ENCODE measurements at places on chromosomes 12 and 14.

DNA sequence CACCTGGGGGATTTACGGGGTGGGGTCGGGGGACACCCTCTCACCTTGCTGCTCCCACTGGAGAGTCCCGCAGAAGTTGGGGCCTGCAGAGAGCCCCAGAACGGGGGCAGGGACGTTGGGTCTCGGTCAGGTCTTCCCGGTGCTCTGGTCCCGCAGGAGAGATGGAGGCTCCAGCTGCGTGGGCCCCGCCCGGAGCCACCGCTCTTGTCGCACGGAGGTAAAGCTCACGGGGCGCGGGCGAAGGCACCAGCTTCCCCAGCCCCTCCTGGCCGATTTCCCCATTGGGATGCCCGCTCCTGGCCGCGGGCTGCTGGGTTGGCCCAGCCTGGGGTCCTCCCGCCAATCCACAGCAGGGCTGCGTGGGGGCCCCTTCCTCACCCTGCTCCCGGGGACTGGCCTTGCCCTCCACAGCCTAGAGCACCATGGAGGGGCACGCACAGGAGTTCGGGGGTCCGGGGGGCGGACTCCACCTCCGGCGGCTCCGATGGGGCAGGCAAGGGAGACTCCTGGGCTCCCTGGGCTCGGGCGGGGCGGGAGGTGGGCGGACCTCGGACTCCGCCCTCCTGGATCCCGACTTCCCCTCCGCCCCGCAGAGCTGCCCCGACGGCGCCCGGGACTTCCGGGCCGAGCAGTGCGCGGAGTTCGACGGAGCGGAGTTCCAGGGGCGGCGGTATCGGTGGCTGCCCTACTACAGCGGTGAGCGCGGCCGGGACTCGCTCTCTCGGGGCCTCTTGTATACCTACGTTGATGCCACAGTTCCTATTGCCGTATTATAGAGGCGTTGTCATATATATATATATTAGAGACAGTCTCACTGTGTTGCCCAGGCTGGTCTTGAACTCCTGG is 8.4 kb downstream of the PAPLN start:
- peak; percentile 52 for DNase-seq

DNA sequence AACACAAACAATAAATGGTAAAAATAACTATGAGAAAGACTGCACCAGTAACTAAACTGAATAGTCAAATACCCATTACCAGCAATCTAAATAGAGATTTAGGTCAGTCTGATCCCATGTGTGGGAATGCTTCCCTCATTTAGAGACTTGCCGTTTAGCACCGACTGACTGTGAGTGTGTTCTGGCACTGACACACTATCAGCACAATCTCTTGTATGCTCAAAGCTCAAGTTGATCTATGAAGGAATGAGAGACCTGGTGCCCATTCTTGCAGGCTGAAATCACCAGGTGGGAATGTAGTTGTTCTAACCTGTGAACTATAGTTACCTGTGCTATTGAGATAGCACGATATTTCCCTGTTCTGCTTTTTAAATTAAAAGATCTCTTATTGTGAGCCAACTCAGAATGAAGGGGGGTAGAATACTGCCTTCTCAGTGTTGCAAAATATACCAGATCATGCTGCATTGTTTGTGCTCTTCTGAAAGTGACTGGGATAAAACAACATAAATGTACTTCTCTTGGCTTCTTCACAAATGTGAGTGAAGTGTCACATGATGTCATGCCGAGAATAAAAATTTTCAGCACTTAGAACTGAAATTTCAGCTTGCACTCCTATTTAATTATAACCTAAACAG is 99.6 kb downstream of the LIN7A start:
- DNase-seq: no peak

DNA sequence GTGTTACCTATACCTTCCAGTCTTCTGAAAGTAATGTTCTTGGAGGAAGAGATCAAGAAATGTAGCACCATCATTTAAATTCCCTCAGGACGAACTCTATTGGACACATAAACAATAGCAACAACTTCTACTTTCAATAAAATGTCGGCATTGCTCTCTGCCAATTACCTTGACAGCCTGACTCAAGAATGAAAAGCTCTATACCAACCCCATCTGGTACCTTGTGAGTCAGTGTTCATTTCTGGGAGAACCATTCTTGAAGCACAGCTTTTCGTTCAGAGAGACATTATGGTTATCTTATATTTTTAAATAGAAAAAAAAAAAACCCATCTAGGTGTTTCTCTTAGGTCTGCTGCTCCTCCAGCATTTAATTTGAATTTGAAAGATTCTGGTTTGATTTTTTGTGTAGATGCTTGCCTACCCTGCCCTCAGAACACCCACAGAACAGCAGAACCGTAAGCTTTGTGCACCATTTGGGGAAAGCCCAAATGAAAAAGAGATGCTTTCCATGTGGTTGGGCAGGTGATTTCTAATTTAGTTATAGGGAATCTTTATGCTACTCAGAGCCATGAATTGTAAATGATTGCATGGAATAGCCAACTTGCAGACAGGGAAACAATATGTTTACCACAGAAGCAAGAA is 156.0 kb downstream of the SAMD4A start:
- DNase-seq: peak; percentile 50

DNA sequence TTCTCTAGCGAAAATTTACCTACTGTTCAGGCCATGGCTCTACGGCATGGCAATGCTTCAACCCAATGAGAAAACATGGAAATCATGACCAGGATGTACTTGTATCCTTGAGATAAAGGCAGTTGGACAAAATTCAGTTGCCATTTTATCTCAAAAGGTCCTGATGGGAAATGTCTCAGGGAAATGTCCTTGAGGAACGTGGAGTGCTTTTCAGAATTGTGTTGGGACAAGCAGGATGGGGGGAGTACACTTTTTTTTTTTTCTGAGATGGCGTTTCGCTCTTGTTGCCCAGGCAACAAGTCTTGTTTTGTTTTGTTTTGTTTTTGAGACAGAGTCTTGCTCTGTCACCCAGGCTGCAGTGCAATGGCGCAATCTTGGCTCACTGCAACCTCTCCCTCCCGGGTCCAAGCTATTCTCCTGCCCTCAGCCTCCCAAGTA is 86.8 kb upstream of the EIF5 start:
- no peak for DNase-seq

DNA sequence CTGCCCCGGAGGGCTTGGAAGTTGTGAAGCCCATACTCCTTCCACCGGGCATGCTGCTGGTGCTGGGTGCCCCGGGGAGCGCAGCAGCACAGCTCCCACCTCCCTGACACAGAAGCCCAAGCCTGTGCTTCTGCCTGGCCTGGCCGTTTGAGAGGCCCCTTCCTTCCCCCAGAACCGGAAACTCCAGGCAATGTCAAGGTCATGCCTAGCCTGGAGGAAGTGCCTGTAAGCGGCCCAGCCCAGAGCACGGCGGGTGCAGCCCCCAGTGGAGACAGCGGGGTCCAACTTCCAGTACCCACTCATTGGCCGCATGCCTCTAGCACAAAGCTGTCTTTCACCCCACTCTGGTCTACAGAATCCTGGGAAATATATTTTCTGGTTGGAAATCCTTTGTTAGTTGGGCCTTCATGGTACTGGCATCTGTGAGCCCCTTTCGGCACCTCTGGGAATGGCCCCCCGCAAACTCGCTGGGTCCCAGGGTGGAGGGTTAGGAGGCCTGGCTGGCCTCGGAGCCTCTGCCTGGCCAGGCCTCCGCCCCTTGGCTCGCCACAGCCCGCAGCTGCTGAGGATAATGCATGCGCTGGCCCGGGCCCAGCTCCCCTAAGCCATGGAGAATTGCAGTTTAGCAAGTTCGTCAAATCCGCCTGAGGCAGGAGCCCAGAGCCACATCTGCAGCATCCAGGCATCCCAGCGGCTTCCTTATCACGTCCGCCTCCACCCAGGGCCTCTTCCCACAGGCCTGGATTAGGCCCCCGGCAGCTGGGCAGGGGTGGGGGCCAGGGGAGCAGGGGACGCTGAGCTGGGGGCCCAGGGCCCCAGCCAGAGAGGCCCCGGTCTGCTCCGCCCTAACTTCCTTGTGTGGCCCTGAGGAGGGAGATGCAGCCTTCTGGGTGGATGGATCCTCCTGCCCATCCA is 48.9 kb upstream of the DLK1 start:
- DNase-seq: peak; percentile 32

GRCh38 chr12:127893895-127894609 is 372.9 kb upstream of the TMEM132C start:
- DNase-seq: no peak

GRCh38 chr12:116859079-116859478 is 22.2 kb downstream of the HRK start:
- DNase-seq: no peak

DNA sequence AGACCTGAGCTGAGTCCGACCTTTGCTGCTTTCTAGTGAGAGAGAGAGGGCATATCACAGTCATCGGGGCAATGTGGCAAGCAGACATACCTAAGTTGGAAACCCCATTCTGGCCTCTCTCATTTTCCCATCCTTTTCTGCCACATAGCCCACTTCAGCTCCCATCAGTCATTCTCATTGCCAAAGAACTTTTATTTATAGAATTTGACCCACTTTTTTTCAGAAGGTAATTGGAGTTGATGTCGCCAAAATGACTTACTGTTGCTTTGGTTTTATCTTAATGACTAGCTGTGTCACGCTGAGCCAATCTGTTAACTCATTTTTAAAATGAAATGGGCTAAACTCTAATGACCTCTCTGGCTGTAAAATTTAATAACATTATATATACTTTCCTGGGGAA is 63.9 kb upstream of the RMST start:
- no peak for DNase-seq

DNA sequence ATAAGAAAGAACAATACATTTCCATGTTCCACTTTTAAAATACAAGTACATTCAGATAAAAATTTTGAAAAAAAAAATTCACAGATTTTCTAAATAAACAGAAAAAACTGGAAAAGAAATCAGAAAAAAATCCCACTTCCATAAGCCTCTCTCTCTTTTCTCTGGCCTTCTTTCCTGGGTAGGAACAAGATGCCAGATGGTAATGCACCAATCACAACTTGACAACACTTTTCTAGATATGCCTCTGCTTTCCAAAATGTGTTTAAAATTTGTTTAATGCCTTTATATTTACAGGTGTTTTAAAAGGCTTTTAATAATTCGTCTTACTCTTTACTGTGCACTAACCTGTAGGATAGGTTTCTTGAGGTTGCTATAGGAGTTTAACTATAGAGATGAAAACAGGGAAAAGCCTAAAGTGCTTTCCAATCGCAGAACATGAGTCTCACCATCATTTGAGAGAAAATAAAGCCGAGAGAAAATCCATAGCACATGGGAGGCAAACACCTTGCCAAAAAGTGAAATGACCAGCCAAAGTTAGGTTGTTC is 74.2 kb downstream of the TMTC1 start:
- DNase-seq: no peak

DNA sequence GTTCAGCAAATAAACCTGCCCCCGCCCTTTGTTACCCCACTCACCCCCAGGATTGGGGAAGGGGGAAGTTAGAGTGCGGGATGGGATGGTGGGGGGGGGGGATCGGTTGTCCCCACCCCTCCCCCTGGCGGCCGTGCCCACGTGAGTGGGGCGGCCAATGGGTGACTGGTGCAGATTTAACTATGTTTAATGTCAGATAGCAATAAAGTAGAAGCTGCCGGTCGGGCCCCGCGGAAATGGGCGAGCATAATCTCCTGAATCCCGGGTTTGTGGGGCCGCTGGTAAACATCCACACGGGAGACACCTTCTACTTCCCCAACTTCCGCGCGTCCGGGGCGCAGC is at the start of gene HOXC12:
TSS of gene HOXC12 (plus strand) at position 210 of the 342 bp plus-strand sequence. CDS start at position 237, 27 bp downstream.
- DNase-seq: no peak

DNA sequence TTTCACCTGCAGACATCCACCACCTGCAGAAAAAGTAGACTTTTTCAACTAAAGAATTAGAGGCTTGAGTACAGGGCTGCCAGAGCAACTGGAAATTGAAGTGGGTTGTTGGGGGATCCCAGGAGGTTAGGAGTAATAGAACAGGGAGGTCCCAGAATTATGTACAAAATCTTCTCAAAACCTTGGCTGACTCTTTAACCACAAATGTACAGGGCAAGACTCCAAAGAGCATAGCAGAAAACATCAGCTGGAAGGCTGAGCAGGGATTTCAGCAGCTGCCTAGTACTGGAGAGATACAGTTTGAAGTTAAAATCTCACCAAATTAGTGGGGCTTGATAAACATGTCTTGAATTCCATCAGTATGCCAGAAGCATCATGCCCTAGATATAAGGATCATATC is 191.6 kb downstream of the CRADD start:
- no peak for DNase-seq

DNA sequence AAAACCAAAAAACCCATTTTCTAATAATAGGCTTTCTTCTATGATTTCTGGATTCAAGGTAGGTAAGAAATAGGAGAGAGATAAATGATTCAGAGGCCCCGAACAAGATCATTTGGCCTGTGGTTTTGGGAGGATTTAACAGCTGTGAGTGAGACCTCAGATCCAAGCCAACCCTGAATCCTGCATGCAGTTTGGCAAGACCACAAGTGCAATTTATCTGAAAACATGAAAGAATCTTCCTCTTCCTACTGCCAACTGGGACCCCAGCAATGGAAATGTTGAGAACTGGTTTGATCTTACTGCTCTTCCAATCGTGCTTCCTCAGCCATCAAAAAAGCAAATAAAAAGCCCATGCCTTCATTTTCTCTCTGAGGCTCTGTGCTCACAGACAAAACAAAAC is 519.7 kb upstream of the TBX3 start:
- DNase-seq: no peak

DNA sequence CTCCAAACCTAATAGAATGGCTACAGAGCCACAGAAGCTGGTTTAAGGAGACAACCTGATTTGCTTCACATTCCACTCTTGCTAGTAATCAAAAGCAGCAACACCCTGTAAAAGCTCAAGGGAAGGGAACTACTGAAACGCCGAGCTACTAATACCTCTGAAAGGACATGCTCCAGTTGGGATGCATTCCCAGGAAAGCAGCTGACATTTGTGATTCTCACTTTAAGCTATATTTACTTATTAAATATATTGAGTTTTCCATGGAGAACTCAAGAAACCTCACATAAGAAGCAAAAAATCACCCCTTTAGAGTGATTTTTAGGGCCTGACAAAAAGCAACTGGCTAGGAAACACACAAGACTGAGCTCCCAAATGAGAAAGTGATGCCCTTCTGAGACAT is 1073.0 kb upstream of the FLRT2 start:
- no peak for DNase-seq

GRCh38 chr12:46209170-46209569 is 59.7 kb downstream of the SLC38A1 start:
- no peak for DNase-seq

DNA sequence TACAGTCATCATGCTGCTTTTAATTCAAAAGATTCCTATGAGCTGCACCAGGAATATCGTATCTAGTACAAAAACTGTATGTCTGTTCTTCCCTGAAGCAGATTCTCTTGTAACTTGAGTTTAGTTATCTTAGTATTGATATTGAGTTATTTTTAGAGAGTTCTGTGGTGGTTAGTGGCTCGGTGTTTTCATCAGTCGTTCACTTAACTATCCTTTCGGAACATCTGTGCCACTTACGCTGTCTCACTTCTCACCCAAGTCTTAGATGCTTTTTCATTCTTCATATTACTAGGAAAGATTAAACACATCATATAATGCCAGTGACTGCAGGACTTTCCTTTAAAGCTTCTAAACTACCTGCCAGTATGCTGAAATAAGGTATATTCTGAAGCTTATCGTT is 251.0 kb downstream of the FBXL14 start:
- no peak for DNase-seq

GRCh38 chr14:90781876-90782275 is 34.4 kb downstream of the TTC7B start:
- no peak for DNase-seq

- DNase-seq: no peak
Measured at GRCh38 chr14:101173698-101174521, 270.4 kb upstream of the RTL1 start.

- DNase-seq: no peak
Measured at GRCh38 chr14:95472819-95473251, 43.6 kb downstream of the SYNE3 start.
